Lower leg skin (tissue), 4 donors: ENCODE measurements at places on chromosomes 7 and 10. TPM values are rescaled to one million over a fixed set of nuclear protein-coding genes. Genes with fewer than 3 reads are reported as not detected.

DNA sequence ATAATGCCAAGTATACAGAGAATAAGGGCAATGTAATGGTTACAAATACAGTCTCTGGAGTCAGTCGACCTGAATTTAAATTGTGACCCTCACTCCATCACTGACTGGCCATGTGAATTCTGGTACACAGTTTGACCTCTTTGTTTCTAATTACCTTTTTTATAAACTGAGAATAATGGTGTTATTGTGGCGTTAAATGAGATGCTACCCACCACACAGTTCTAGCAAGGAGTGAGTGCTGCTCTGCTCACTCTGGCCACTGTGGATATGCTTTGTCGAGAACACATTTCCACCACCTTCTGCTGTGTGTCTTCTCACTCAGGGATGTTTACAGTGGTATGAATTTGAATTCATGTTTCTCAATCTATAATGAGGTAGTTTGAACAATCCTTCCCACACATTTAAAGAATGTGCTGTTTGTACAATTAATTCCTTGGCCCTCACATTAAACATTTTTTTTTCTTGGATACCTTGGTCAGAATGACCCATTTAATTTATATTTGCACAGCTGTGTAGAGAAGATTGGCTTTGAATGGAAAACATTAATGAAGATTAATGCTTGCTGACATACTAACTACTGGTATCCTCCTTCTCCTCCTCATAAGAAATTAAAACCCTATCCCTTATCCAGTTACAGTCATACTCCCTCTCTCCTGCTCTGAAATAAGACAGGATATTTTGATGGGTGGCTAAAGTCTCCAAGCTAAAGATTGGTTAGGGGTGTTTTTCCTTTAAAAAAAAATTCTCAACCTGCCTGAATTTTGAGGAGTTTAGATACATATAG is 42.4 kb downstream of the PLCE1 start:
- no peak for DNase-seq

DNA sequence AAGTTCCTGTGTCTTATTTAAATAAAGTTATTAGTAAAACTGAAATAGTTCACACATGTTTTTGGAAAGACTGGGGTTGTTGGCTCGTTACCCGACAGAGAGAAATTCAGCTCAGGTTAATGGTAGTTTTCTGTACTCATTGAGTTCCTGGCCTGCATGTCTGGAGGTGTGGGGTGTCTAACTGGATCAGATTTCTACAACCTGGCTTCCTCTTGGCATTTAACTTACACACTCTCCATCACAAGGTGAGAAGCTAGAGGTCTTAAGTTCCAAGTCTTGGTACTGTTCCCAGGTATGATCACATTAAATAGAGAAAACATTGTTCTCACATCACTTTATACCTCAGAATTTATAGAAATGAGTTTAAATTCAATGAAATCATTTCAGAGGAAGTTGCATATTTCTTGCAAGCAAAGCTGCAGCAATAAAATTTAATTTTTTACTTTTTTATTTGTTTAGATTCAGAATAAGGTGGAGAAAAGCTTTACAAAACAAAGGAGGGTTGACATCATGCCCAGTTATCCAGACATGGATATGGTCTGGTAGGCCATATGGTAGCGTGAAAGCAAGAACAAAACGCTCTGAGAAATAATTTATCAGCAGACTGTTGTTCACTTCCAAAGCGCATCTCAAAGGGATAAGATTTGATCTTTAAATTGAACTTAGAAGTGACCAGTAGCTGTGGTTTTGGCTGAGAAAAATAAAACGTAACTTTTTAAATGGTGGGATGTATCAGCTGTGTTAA is 120.6 kb downstream of the GLCCI1 start:
- no peak for DNase-seq

- DNase-seq: no peak
These were observed 141.3 kb downstream of the JMJD1C start for GRCh38 chr10:63324495-63324854.

DNA sequence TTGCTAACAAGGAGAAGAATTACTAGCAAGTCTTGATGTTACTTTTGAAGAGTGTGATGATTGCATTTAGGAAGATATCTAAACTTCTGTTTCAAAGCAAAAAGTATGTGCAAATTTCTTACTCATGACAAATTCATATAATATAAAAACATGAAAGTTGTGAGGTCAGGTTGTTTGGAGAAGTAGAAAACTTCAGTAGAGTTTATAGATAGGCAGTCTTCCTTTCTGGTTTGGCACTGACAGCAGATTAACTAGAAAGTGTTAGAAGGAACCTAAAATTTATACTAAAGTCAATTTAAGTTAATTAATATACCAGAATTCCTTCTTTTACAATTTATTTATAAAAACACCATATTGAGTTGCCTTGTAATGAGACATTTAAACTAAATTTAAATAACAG is 16.9 kb downstream of the PTEN start:
- DNase-seq: no peak

DNA sequence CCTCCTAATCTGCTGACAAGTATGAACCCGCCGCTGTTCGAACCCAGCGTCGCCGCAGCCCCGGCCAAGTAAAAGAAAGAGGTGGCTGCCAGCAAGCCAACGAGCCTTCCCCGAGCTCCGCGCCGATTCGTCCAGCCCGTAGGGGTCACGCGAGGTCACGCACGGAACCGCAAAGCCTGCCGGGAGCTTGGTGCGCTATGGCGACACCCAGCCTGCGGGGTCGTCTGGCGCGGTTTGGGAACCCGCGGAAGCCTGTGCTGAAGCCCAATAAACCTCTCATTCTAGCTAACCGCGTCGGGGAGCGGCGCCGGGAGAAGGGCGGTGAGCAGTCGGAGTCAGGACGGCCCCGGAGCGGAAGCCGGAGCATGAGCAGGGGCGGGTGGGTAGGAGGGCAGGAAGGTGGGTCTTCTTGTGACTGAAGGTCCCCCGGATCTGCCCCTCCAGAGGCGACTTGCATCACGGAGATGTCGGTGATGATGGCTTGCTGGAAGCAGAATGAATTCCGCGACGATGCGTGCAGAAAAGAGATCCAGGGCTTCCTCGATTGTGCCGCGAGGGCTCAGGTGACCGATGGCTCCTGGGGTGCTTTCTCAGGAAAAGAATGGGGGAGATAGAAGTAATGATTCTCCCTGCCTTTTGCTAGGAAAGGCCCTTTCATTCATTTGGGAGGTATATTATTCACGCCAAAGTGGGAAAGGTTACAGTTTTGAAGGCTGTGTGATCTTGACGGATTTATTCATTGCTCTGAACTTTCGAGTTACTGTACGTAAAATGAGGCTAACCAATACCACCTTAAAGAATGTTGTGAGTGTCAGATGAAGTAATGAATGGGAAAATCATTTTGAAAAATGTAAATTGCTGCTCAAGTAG is at the start of gene CHCHD1:
Gene CHCHD1 (plus strand): TSS at position 170 of the 870 bp plus-strand sequence. CDS start 28 bp downstream, at position 198.
- peak; percentile 98 for DNase-seq

- no peak for DNase-seq
These were observed 267.7 kb downstream of the ELMO1 start for GRCh38 chr7:37180828-37181549.

DNA sequence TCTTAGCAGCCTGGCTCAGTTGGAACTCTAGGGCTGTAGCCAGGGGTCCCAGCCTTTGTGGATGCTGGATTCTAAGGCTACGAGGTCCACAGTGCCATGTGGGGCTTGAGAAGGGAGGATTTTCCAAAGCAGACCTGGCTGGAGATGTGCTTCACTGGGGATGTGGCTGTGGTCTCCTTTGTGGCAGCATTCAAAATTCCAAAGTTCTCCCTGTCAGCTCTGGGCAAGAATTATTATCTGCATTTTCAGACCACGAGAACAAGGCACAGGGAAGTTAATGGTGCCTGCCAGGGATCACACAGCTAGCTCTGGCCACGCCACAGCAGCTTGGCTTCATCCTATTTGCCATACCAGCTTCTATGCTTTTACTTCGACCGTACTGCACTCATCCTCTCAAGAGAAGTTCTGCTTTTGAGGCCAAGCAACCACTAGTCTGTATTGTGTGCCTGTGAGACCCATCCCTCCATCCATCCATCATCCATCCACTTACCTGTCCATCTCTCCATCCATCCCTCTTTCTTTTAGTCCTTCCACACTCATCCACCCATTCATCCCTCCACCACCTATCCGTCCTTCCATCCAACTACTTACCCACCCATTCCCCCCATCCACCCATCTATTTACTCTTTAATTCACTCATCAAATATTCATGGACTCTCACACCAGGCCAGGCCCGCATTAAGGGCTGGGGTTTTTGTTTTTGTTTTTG is 71.5 kb downstream of the ZMIZ1 start:
- no peak for DNase-seq

GRCh38 chr7:121187676-121188075 is 141.1 kb upstream of the WNT16 start:
- no peak for DNase-seq

- DNase-seq: no peak
These were observed 103.7 kb upstream of the INSYN2A start for GRCh38 chr10:127299956-127300689.

GRCh38 chr7:11415101-11415500 is 416.9 kb downstream of the THSD7A start:
- DNase-seq: no peak

DNA sequence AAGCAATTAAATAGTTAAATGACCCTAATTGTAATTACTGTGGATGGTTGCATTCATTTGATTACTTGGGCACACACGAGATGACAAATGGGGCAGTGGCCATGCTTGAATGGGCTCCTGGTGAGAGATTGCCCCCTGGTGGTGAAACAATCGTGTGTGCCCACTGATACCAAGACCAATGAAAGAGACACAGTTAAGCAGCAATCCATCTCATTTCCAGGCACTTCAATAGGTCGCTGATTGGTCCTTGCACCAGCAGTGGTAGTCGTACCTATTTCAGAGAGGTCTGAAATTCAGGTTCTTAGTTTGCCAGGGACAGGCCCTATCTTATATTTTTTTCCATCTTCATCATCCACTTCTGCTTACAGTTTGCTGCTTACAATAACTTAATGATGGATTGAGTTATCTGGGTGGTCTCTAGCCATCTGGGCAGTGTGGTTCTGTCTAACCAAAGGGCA is 8.3 kb downstream of the PCBD1 start:
- DNase-seq: peak; percentile 92

Gene NUTM2A
- 2.3 TPM for total RNA-seq
